NCI-H1105 treated with DMSO at 0.1 percent for 48 hours (cell line): ENCODE measurements at places on chromosomes 2 and 18.

GRCh38 chr2:138298900-138299299 is 202.7 kb upstream of the SPOPL start:
- DNase-seq, result no peak

- DNase-seq, result no peak
Observed at GRCh38 chr2:54604871-54605270, 118.6 kb upstream of the EML6 start.

DNA sequence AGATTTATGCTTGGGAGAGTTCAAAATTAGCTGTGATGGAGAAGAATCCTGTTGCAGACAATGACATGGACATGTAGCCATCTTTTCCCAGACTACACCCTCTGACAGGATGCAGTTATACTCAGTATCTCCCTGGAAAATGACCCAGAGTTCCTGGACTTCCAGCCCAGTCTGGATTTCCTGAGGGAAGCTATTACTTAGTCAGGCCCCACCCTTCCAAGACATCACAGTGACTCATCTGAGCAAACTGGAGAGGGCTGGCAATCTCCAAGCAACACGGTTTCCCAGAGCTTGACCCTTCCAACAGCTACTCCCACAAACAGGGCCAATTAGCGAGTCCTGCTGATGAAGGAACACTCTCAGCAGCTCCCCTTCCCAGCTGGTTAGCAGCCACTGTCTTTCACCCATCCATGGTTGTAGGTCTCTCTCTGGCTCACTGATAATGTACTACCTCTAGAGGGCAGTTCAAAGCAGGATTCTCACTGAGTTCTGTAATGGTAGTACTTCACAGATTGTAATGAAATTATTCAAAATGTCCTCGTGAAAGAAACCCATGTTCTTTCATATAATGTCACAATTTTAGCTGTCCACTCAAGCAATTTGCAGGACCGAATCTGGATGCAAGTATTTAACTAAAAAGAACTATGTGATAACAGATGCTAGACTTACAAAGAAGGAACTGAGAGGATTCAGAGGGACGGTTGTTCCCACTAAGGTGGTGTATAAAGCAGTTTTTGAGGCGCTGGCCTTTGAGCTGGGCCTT is 110.2 kb downstream of the MDH1 start:
- peak; percentile 27 for DNase-seq

GRCh38 chr2:70984228-70984575 is 5.8 kb downstream of the ANKRD53 start:
- no peak for DNase-seq

- DNase-seq, result no peak
Observed at GRCh38 chr2:23387221-23387550, 2.2 kb downstream of the KLHL29 start.

GRCh38 chr18:23365602-23366001 is 87.5 kb upstream of the RIOK3 start:
- DNase-seq, result no peak

DNA sequence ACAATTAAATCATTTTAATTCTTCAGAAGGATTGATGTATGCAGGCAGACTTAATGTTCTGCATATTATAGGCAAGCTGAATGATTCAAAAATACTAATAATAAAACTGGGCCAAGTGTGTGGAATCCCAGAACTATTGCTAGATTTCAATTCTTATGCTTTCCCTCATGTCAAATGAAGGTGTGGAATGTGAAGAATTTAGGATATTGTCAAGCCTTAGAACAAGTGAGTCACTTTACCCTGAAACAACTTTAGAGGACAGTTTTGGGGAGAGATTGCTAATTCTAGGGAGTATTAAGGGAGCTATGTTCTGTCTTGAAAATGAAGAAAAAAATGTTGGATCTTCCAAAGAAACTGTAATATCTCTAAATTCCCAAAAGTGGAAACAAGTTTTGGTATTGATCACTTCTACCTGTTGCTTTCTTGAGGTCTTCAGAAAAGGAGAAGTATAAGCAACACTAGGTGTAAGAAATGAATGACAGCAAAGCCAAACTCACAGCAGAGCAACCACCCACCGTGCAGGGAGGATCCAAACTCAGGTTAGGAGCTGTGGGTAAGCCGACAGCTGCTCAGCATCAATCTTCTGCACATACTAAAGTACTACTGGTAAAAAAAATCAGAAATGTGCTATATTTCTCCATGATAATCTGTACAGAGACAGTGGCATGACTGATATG is 818.1 kb downstream of the SLC4A3 start:
- no peak for DNase-seq
